Activated CD4-positive, alpha-beta T cell treated with anti-CD3 and anti-CD28 coated beads for 36 hours (primary cell): ENCODE measurements at places on chromosomes 5 and 9. TPM values are rescaled to one million over a fixed set of nuclear protein-coding genes. Genes with fewer than 3 reads are reported as not detected.

CATSPER3 gene
- total RNA-seq: 0.69 TPM

DNA sequence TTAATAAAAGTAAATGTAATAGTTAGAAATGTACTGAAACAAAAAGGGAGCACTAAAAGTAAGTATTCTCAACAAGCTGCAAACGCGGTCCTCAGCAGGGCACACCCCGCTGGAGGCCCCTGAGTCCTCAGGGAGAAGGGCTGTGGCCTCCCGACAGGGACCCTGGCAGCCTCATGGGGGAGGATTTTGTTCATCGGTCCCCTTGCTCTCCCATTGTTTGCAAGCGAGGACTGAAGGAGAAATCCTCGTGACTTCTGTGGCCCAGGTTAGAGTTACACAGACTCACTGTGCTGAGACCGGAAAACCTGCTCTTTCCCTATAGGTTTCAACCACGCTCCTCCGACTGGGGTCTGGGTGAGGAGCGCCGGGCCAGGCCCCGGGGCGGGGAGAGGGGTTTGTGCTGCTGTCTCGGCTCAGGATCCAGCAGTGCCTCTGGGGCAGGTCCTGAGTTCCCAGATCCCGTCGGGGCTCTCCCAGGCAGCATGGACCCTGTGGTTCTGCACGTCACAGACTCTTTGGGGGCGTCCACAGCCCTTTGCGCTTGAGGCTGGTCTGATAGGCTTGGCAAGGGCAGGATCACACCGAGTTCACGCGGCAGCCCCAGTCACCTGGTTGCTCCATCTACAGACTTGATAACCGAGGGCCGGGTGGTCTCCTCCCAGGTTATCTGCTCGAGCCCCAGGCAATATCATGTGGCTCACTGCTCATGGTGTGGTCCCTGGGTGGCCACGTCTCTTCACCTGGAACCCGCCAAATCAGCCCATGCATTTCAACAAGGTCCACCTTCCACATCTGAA lies 38.8 kb downstream of the MRPL36 start:
- H3K4me1 ChIP-seq: no peaks in the 10 kb centered on the region
- no peak overlapping the region for H3K4me3 ChIP-seq
- no peak overlapping the region for H3K27ac ChIP-seq
- H3K36me3 ChIP-seq: no peaks in the 10 kb centered on the region
- peak; percentile 1 for DNase-seq

GRCh38 chr9:78958892-78959291 lies 612.9 kb upstream of the TLE4 start:
- H3K4me1 ChIP-seq: no peaks in the 10 kb centered on the region
- no peak overlapping the region for H3K4me3 ChIP-seq
- H3K36me3 ChIP-seq: no peaks in the 10 kb centered on the region
- no peaks in the 10 kb centered on the region for H3K27me3 ChIP-seq
- no peak for DNase-seq

DNA sequence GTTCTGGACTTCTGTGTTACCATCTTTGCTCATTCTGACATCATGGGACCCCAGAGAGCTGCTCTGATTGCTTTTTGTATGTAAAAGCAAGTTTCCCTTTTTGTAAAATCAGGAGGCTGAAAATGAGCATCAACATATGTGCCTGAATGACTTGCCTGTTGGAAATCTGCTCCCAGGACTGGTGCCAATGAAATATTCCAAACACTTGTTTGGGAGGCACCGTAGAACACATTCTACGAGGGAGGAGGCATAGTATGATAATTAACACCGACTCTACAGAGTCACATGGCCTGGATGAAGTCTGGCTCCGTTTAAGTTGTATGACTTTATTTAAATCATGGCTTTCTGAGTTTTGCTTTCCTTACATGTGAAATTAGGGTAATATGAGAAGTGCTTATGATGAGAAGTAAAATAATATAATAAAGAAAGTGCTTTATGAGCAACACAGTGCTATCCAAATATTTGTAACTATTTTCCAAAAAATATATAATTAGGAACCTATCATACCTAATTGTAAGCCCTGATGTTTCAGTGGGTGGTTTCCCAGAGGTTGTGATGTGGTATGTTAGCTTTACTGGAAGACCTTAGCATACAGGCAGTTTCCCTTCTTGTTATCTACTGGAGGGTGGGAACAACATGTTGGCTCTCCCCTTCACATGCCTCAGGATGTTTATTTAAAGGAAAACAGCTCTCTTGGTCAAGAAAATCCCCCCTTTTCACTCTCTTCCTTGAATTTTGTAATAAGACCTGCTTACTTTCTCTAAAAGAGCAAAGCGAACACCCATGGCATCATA lies 238.1 kb downstream of the FBXL7 start:
- H3K27me3 ChIP-seq: no peaks in the 10 kb centered on the region
- no peak overlapping the region for H3K4me3 ChIP-seq
- no peaks in the 10 kb centered on the region for H3K4me1 ChIP-seq
- H3K36me3 ChIP-seq: no peaks in the 10 kb centered on the region
- DNase-seq: no peak

MARCHF3 gene
- total RNA-seq: 4.2 TPM

PCDHGA12 gene
- total RNA-seq: 0.09 TPM

CBY3 gene
- 0.71 TPM for total RNA-seq

ADAMTS13 gene
- total RNA-seq: 2.5 TPM

PCDHGA8 gene
- total RNA-seq: not detected

- no peak for DNase-seq
- no peak overlapping the region for H3K27ac ChIP-seq
- peaks cover 7% of the 10 kb centered on the region for H3K4me1 ChIP-seq
These were observed 414.1 kb downstream of the ARHGEF28 start for GRCh38 chr5:74040065-74040551.

- H3K4me1 ChIP-seq: peaks cover 28% of the 10 kb centered on the region
- H3K4me3 ChIP-seq: no peak overlapping the region
- no peak for DNase-seq
- no peak overlapping the region for H3K27ac ChIP-seq
These were observed 43.6 kb upstream of the RAD23B start for GRCh38 chr9:107239474-107239873.
